ENCODE measurements at places on chromosomes 12 and 14.

DNA sequence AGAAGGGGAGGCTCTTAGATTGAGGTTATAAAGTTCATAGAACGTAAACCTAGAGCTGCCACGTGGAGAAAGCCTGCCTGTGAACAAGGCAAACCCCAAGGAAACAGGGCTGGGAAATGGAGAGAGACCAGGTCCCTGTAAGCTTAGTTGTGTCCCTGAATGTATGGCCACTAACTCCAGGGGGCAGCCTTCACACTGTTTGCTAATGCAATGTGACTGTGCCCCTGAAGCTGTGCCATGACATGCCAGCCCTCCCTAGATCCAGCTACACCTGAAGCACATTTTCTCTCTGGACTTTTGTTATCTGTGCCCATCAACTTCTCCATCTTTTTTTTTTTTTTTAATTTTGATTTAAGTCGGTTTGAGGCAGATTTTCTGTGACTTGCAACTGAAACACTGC lies 60.6 kb upstream of the TMCC3 start:
- peak; percentile 31 for DNase-seq

- no peak for DNase-seq
Measured at GRCh38 chr12:28711421-28711820, 437.7 kb upstream of the FAR2 start.

- DNase-seq, result no peak
Measured at GRCh38 chr14:100639280-100639679, 52.1 kb upstream of the BEGAIN start.

GRCh38 chr14:21933681-21934080 lies 260.1 kb upstream of the OR4E1 start:
- DNase-seq, result no peak

DNA sequence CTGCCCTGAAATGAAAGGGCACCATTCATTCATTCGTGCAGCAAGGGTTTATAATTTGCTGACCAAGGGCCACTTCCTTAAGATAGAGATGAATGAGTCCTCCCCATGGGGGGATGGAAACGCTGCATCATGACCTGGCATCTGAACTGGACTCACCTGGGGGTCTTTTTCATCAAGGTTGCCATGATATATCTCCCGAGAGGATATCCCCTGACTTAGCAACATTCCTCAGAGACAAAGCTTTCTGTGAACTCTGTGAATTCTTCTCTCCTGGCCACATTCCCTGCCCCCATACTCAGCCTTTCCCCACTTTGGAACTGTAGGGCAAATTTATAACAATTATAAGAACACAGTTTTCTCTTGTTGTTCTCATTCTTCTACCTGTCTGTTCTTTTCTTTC lies 30.8 kb downstream of the SRRM4 start:
- DNase-seq, result no peak

- peak; percentile 91 for DNase-seq
Measured at GRCh38 chr14:61559641-61560201, 135.6 kb upstream of the HIF1A start.
